ENCODE measurements at places on chromosomes 2 and 18.

DNA sequence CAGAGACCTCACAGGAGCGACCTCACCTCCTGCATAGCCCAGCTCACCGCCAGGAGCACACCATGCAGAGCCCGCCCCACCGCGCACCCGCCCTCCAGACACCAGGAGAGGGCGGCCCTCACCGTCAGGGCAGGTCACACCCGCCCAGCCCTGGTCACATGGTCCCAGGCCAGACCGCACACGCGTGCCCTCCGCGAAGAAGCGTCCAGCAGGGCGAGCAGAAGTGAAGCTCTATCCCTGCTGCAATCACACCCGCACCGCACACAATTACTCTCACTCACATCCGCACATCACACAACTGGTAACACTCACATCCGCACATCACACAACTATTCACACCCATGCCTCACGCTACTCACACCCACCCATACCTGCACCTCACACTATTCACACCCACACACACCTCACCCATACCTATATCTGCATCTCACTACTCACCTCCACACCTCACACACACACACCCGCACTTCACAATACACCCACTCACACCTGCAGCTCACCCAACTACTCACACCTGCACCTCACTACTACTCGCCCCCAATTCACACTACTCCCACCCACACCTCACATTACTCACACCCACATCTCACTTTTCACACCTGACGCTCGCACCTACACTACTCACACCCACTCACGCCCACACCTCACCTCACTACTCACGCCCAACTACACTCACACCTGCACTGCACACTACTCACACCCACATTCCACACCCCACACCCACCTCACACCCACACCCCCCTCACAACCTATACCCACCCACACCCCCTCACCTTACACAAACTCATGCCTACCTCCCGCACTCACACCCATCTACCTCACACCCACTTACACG, 242.0 kb downstream of the HDAC4 start:
- DNase-seq: no peak

GRCh38 chr2:190169221-190170072, 106.9 kb upstream of the MSTN start:
- DNase-seq: no peak

DNA sequence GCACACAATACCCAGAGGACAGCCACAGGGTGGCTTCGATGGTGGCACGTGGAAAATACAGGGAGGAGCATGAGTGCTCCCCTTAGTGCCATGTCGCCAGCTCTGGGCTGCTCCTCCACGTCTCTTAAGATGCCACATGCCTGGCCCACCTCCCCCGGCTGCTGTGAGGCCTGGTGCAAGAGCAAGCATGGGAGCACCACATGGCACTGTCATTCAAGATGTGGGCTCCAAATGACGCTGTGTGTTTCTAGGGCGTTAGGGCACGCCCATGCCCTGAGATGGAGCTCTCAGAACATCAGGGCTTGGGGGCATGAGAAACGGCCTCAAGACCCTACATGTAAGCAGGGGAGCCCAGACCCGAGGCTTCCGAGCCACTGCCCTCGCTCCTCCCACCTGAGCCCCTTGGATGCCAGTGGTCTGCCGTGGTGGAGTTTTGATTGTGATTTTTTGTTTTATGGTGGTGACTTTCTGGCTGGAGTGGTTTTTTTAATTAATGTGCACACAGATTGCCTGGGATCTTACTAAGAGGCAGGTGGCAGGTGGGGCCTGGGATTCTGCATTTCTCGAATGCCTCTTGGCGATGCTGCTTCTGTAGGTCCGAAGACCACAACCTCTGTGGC, 239.3 kb downstream of the GBX2 start:
- DNase-seq: no peak

- no peak for DNase-seq
These were observed 1127.0 kb upstream of the CRIM1 start for GRCh38 chr2:35228584-35228983.

DNA sequence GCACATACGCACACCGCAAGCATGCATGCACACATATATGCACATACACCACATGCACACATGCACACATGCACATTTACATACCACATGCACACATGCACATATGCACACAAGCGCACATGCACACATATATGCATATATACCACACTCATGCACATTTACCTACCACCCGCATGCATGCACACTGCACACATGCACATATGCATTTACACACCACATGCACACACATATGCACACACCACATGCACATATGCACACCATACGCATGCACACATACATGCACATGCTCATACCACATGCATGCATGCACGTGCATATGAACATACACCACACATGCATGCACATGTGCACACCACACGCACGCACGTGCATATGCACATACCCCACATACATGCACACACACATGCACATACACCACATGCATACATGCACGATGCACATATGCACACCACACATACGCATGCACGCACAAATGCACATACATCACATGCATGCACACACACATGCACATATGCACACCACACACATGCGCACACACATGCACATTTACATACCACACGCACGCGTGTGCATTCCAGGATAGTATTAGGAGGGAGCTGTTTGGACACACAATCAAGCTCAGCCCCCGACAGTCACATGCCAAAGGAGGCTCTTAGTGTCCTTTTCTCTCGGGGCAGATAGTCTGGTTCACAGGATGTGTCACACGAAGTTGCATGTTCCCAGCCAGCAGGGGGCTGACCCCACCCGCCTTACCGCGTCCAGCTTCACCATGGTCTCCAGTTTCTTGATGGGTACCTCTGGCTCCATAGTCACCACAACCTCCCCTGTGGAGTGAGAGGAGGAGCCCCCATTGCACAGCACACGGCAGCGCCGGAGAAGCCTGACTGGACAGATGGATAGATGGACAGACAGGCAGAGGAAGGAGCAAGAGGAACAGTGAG, 5.9 kb downstream of the OTOF start:
- DNase-seq: no peak

DNA sequence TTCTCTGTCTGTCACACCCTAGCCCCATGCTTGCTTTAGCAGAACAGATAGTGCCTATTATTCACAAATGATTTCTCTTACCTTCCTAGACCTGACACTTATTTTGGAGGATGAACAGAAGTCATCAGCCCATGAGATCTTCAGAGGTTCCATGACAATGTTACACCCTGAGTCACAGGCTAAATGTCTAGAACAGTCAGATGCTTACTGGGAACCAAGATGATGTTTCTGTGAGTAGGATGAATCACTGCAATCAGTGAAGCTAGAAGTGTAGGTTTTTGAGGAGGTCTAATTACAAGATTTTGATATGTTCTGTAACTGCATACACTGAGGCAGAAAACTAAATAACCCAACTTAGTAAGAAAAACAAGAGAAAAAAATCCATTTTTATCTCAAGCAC, 123.0 kb upstream of the THUMPD2 start:
- DNase-seq: no peak

- DNase-seq: no peak
These were observed 86.9 kb upstream of the EML6 start for GRCh38 chr2:54636415-54637139.

GRCh38 chr2:204551512-204551863, 6.2 kb downstream of the PARD3B start:
- DNase-seq: no peak

- DNase-seq: no peak
These were observed 21.6 kb upstream of the C2orf42 start for GRCh38 chr2:70212298-70212932.

DNA sequence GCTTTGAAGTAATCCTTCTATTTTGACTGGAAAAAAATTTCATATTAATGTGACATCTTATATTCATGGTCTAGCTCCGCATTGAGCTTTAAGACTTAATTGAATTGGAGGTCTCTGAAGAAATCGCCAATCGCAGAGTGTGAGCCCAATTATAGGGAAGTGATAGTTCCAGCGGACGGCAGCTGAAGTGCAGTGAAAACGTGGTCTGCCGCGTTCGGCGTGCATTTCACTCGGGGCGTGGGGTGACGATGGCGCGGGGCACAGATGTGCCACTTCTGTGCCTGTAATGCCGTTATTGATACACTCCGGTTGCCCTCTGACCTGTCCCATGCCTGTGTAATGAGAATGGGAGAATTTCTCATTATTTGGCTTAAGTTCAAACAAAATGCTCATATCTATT, 106.7 kb downstream of the TSHZ1 start:
- no peak for DNase-seq

DNA sequence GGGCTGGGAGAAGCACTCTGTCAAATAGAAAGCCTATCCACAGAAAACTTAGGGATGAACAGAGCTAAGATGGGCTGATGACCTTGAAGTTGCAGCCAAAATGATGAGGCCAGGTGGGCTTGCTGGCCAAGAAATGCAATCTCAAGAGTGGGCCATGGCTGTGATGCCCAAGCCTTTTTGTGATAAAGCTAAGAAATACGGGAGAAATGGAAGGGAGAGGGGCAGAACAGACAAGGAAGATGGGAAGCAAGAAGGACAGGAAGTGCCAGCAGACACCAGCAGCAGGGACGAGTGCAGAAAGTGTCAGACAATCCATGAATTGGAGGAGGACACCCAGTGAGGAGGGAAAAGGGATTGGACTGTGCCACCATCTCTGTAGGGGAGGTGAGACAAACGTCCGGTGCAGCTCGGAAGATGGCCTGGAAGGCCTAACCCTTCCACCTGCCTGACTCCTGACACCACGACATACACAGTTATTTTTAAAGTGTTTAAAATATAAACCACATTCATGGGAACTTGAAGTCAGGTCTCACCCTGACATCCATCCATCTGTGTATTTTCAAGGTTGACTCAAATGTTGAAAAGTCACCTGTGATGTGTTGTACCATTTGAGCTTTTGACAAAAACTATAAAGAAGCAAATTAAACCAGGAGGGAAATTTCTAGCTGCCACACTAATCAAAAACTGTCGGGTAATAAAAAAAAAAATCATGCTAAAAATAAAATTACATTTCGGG, 105.5 kb downstream of the BCL2 start:
- no peak for DNase-seq

GRCh38 chr18:23126376-23127056, 8.8 kb upstream of the CABLES1 start:
- no peak for DNase-seq

DNA sequence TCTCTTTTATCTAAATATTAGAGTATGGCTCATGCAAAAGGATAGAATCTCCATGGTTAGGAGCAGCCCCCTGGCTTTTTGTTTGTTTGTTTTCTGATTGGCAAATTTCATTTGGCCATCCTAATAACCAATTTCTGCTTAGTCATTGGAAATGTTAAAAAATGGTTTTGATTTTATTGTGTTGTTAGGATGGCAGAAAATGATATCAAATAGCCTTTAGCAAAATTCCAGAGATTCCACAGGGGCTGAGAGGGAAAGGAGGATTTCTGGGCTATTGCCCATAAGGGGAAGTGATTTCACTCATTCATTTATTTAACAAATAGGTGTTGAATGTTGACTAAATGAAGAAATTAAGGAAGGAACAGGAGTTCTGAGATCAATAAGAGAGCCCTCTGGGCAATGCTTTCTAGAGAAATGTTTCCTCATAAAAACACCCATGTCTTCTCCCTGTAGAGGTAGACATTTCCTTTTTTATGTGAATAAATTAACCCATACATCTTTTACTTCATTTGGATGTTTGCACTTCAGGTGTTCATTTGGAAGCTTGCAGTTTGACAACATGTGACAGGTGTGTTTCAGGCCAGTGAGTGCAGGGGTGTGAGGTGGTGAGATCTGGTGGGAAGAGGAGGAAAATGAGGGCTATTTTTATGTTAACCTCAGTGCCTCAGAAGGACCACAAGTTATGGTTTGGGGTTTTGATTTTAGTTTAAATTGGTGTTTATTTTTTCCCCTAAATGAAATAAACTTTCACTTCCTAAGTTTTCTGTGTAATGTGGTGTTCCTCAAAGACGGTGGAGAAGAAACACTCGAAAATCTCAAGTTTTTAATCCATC, 61.7 kb upstream of the EPC2 start:
- no peak for DNase-seq

GRCh38 chr2:202034249-202035088, 814 bp downstream of the FZD7 start:
- no peak for DNase-seq

- no peak for DNase-seq
These were observed 22.3 kb downstream of the IL1B start for GRCh38 chr2:112814278-112814677.

- no peak for DNase-seq
These were observed 149.4 kb downstream of the EPHA4 start for GRCh38 chr2:221422516-221423209.

GRCh38 chr2:22800412-22800811, 584.6 kb upstream of the KLHL29 start:
- no peak for DNase-seq

- DNase-seq: no peak
These were observed 1.3 kb downstream of the SIX2 start for GRCh38 chr2:45007961-45008295.

DNA sequence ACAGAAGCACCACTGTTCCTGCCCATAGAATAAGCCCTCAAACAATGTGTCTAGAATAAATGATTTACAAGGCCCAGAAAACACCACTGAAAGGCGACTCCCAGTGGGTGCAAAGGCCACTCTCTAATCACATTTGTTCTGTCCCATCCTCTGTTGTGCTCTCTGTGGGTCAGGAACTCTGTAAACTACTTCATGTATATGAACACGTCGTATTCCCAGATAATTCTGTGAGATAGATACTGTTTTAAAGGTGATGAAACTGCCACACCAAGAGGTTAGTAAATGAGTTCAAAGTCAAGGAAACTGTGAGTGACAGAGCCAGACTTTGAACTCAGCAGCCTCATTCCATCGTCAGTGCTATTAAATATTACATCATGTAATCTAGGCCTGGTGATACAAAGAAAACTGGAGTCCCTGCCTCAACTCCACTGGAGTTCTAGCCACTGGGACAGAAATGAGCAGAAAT, 269.7 kb upstream of the DCC start:
- no peak for DNase-seq

GRCh38 chr2:30040147-30040546, 106.7 kb upstream of the YPEL5 start:
- no peak for DNase-seq

- no peak for DNase-seq
These were observed 156.1 kb downstream of the DYSF start for GRCh38 chr2:71609441-71609840.

DNA sequence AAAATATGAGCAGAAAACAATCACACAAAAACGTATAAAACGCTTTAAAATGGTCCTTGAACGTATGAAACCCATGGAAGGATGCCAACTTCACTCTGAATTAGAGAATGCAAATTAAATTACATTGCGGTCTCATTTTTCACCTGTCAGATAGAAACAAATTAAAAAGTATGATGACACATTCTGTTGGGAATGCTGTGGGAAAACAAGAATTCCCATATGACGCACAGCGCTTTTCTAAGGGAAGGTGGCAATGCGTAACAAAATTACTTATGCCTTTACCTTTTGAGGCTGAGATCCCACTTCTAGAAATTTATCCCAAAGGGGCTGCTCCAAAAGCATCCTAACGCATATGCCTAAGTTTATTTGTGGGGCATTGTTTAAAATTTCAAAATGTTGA, 3.8 kb upstream of the RPS7 start:
- DNase-seq: no peak

DNA sequence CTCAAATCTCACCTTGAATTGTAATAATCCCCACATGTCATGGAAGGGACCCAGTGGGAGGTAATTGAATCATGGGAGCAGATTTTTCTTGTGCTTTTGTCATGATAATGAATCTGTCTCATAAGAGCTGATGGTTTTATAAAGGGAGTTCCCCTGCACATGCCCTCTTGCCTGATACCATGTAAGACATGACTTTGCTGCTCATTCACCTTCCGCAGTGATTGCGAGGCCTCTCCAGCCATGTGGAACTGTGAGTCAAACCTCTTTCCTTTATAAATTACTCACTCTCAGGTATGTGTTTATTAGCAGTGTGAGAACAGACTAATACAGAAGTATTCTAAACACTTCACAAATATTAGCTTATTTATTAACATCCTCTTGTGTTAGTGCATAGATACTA, 516.7 kb downstream of the LRRTM4 start:
- no peak for DNase-seq
